ENCODE measurements at places on chromosomes 6 and 20.

DNA sequence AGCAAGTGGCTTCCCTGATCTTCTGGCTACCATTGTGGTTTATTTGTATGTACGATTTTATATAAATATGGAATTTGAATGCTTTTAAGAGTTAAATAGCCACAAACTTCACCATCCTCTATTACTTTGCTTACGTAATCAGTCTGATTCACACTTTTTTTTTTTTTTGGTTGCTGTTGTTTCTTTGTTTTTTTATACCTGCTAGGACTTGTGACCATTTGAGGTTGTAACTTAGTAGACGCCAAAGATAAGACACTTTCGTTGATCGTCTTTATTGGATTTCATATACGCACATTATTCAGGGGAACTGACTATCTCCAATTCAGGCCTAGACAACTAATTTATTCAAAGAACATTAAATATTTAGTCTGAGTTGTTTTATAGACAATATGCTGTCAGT is 559.0 kb downstream of the CBLN4 start:
- no peak for DNase-seq

DNA sequence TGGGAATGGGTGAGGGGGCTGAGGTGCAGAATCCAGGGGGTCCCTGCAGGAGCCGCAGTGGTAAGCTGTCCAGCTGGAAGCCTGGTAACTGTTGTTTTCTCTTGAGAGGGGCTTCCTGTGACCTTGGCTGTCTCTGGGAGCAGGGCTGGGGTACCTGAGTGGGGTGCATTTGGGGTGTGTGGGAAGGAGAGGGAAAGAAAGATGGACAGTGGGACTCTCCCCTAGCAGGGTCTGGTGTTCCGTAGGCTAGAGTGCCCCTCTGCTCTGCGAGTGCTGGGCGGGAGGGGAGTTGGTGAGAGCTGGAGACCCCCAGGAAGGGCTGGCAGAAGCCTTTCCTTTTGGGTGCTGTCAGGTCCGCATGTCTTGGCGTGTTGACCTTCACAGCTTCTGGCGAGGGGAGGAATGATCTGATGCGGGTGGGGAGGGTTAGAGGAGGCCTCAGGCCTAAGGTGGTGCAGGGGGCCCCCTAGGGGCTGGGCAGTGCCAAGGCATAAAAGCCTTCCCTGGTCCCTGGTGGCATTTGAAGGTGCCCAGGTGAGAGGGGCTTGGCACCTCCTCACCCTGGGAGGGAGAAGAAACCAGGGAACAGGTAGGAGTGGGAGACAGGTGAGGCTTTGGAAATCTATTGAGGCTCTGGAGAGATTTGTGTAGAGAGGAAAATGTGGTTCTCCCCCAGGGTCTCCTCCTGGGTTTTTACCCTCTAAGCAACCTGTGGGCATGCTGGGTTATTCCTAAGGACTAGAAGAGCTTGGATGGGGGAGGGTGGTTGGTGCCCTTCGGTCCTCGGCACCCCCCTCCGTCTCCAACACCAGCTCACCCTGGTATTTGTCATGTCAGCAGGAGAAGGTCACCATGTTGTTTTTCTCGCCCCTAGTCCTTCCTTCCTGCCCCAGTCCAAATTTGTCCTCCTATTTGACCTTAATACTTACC is 3.3 kb downstream of the VEGFA start:
- DNase-seq: peak; percentile 38

DNA sequence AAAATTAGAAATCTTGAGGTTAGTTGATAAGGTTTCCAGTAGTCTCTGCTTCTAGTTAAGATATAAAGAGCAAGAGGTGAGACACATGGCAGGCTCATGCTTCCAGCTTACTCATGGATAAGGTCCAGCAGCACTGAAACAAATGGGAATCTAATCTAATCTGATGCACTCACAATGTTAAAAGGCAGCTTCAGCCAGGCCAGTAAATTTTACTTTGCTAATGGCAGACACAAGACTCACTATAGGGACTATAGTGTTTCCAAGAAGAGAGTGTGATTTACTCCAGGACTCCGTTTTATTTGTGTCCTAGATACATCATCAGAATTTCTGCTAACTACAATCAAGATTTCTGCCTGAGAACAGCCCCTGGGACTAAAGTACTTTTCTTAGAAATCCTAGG is 324.8 kb downstream of the SMOC2 start:
- DNase-seq: no peak

DNA sequence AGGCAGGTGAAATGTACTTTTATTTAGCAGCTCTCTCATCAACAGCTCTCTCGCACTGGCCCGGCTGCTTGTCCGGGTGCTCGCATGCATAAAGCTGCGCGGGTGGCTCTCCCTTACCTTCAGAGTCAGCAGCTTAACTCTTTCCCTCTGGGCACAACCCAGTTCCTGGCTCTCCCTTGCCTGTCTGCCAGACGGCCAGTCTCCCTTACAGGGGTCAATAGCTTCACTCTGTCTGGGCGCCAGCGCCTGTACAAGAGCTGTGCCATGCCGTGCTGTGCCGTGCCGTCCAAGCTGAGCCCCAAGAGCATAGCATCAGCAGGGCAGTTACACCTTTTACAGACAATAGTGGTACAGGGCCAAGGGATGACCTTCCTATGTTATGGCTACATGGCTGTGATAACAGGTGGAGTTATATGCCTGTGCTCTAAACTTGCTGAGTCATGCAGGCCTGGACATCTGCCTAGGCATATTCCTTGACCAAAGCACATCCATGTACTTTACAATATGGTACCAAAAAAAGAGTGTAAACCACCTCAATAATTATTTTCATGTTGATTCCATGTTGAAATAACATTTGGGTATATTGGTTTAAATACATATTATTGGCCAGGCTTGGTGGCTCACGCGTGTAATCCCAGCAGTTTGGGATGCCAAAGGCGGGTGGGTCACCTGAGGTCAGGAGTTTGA is 47.9 kb downstream of the BLTP3A start:
- DNase-seq: no peak

GRCh38 chr20:20782231-20782630 is 69.8 kb upstream of the RALGAPA2 start:
- no peak for DNase-seq

DNA sequence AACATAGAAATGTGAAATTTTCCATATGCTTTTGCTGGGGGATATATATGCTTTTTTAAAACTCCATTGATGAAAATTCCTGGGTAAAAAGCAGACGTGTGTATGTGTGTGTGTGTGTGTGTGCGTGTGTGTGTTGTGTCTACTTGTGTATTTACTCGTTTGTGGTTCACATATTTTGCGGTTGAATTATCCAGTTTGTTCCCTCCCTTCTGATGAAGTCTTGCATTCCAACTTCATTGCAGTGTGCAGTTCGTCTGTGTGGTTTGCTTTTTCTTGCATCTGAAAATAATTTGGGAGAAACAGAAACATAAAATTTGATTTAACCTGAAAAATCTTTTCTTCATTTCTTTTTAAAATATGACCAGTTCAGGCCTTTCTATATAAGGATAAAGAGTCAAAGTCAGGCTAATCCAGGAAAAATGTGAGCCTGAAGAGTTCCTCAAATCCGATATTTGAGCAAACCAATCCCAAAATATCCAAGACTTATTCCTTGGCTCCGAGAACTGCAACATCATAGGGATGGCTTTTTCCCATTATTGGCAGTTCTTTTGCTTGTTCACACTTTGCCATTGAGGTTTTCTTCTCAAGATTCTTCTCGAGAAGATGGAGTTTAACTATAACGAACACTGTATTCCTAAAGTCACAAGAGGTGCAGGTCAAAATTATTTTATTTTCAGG is 202.2 kb upstream of the CCN2 start:
- DNase-seq: no peak

DNA sequence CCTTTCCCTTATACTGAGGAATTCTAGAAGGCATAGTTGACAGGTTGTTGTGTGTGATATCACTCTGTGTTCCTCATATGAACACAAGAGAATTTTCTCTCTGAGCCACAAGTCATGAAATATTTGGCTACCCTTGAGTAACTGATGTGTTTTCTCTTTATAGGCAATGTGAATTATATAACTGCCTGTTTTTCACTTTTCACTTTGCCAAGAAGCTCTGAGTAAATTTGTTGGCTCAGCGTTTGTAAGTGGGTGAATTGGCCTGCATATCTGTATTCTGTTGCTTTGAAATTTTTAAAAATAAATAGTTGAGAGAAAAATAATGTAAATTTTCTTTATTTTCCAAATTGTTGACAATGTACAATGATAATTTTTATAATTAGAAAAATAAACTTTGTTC is 5.2 kb upstream of the BTBD9 start:
- no peak for DNase-seq

GRCh38 chr6:147563472-147563871 is 55.0 kb downstream of the SAMD5 start:
- DNase-seq: no peak

- DNase-seq: no peak
Measured at GRCh38 chr6:150878347-150879213, 13.1 kb downstream of the MTHFD1L start.

DNA sequence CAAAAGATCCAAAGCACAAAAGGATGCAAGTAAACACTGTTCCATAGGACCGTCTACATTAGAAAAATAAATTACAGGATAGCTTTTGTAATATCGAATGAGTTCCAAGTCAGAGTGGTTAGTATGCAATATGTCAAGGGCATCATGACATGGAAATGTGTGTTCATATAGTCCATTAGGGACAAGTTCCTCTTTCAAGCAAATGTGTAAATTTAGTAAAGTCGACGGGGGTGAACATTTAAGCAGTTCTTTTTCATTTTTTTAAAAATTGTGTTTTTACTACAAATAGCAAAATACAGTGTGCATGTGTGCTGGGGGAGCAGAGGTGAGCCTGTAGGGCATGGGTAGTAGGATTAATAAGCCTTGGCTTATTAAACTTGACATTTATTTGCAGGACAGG is 359.0 kb downstream of the ESR1 start:
- no peak for DNase-seq

DNA sequence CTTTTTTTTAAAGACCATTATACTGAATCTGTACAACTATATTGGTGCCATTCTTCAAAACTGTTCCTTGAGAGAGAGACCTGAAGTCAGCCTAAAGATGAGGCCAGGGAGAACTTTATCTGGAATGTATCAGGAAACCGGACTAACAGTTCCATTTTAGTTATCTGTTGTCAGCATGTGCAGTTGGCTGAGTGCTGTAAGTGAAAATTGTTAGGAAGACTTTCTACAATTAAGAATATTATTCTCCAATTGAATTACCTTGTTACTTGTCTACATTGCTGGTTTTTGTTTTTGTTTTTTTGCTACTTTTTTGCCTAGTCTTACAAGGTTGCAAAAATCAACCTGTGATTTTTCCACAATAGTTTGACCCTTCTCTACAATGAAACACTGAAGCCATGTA is 7.5 kb downstream of the CEP57L1 start:
- no peak for DNase-seq

- DNase-seq: no peak
Measured at GRCh38 chr6:54053881-54054391, 57.3 kb upstream of the MLIP start.

GRCh38 chr20:4470375-4470774 is 251.3 kb upstream of the PRND start:
- DNase-seq: no peak

- DNase-seq: no peak
Measured at GRCh38 chr6:67888546-67888885, 746.6 kb upstream of the ADGRB3 start.

DNA sequence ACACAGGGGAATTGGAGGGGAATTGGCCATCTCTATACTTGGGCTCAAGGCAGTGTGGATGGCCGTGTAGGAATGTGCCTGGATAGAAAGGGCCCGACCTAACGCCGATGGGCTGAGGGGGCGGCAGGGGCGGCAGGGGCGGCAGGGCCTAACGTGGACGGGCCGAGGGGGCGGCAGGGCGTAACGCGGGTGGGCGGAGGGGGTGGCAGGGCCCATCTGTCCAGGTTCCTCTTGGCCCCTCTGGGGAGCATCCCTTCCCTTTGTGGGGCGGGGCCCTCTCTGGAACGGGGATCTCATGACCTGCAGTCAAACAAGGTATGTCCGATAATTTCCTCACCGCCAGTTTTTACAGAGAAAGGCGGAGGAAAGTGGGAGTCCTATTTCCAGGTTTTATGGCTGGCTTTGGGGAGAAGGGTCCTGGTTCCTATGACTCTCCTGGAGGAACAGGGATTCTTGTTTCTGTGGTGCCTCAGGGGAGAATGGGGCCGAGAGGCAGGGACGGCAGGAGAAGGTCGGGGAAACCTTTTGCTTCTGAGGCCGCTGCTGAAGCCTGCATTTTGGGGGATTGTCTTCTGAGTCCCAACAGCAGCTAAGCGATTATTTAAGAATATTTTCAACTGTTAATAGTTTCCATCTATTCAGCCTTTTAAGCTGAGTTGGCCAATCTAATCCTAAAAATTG is 100.8 kb upstream of the FRMD1 start:
- no peak for DNase-seq

All from CD4-positive, alpha-beta T cell treated with Interleukin-2 at 100 ng/mL for 4 hours (primary cell).